ENCODE measurements at places on chromosomes 6 and 20.

- DNase-seq = no peak
These were observed 3.2 kb downstream of the TNFRSF6B start for GRCh38 chr20:63699466-63700198.

- no peak for DNase-seq
These were observed 328.2 kb upstream of the JAG1 start for GRCh38 chr20:11001764-11002540.

DNA sequence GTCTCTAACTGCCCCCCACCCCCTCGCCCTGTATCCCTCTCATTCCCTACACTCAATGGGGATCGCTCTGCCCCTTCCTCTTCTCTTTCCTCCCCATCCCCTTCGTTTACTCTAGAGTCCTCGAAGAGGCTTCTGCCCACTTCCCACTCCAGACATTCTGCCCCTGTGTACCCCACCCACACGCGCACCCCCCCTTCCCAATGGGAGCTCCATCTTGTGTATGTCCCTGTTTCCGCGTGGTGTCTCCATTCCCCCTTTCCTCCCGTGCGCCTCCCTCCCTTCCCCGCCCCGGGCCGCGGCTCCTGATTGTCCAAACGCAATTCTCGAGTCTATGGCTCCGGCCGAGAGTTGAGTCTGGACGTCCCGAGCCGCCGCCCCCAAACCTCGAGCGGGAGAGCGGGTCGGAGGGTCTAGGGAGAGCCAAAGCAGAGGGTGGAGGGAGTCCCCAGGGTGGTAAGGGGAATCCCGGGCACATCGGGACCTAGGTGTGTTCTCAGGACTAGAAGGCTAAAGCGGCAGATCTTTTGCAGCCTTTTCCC is 679 bp upstream of the RING1 start:
- DNase-seq = no peak

DNA sequence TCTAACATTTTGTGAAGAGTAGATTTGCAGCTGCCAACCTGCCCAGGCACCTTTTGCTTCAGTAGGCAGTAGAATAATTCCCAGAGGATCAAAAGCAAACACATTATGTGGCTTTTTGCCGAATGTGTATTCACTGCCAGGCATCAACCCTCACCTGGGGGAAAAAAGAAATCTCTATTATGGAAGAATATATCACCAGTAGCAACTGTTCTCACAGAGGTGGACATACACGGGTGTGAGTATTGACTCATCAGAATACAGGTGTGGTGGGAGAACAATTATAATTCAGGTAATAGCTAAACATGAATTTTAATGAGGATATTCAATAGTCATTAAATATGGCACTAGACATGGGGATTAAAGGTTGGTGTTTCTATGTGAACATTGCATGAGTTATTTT is 910.7 kb downstream of the TFAP2A start:
- DNase-seq = no peak

- DNase-seq = no peak
These were observed 80.2 kb downstream of the LRFN2 start for GRCh38 chr6:40506954-40507353.

- DNase-seq = no peak
These were observed 567.8 kb downstream of the GRIK2 start for GRCh38 chr6:101961357-101961756.

DNA sequence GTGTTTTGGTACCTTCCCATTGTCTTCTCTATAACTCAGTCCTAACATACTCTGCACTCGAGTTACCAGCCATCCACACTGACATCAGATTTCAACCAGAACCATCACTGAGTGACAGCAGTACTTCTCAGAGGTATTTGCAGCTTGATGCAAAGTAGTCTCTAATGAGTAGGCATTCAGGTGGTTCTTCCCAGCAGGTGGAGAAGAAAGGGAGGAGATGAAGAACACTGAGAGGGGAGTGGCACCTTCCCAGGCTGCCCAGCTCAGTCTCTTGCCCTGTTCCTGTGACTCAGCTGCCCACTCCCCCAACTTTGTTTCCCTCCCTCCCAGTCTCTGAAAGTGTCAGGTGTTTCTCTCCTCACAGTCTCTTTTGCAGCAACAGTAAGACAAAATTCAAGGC is 38.7 kb upstream of the SMIM28 start:
- no peak for DNase-seq

DNA sequence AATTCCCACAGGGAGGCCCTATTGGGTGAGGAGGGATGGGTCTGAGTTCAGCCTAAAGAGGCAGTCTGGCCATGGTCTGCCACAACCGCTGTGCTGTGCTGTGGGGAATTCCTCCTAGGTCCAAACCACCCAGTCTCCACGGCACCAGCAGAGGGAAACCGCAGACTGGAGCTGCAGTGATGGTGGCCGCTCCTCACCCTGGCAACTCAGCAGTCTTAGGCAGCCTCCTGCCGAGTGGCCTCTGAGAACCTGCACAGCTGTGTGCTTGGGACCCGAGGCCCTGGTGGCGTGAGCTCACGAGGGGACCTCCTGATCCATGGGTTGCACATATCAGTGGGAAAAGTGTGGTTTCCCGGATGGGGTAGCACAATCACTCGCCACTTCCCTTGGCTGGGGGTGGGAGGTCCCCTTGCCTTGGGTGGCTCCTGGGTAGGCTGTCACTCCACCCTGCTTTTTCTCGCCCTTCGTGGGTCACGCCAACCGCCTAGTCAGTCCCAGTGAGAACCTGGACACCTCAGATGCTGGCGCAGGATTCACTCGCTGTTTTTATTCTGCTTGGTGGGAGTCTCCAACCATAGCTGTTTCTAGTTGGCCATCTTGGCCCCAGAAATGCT is 242.2 kb downstream of the CDH26 start:
- no peak for DNase-seq

DNA sequence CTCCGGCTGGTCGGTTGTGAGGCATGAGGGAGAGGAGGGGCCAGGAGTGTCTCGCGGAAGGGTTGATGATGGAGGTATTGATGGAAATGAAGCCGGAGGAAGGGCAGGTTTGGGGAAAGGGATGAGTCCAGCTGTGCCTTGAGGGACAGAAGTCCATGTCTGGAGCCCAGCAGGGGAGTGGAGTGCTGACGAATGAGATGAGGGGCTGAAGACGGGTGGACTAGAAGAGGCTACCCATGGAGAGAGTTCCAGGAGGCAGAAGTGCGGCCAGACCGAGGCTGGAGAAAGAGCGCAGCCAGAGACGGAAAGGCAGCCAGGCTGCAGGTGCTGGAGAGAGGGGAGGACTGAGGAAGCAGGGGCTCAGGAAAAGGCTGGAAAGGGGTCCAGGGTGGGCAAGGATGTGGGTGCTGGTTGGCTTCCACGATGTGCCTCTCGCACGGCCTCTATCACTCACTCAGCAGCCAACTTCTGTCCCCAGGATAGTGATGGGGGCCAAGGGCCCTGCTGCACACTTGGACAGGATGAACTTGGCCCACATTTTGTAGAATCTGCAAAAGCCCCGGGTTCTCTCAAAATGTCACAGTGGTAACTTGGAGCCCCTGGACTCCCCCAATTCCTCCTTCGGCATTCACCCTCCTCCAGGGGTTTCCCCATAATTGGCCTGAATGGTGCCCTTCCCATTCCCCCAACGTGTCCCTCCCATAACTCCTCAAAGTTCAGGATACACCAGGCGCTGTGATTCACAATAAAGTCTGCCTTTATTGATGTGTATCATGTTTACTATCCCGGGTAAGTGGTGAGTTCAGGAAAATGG is 627 bp upstream of the EIF6 start:
- no peak for DNase-seq

- DNase-seq = no peak
These were observed 10.1 kb downstream of the NAA20 start for GRCh38 chr20:20027284-20027683.

GRCh38 chr6:163780994-163781393 is 366.5 kb downstream of the QKI start:
- DNase-seq = no peak

GRCh38 chr6:8814440-8815000 is 379.2 kb upstream of the SLC35B3 start:
- DNase-seq = no peak

DNA sequence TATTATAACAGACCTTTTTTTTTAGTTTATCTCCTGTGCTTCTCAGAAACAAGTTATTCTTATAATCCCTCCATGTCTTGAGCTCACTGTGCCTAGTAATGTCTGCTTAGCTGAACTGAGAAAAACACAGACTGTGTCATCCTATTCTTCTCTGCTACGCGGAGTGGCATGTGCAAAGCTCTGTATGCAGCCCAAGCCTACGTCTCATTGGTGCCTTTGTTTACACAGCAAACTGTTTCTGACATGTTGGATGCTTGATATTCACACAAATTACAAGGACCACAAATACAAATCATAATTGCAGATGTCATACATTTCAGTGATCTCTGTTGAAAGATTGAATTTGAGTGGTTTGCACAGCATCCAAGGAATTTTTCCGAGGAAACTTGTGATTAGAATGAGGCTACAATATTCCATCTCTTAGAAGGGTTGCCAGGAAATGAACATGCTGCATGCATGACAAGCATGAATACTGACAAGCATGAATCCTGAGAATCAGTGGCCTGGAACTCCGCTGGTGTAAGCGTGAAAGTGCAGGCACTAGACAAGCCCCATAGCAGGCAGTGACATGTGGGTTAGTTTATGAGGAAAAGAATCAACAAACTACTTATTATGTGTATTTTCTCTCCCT is 128.4 kb upstream of the SGK1 start:
- no peak for DNase-seq

DNA sequence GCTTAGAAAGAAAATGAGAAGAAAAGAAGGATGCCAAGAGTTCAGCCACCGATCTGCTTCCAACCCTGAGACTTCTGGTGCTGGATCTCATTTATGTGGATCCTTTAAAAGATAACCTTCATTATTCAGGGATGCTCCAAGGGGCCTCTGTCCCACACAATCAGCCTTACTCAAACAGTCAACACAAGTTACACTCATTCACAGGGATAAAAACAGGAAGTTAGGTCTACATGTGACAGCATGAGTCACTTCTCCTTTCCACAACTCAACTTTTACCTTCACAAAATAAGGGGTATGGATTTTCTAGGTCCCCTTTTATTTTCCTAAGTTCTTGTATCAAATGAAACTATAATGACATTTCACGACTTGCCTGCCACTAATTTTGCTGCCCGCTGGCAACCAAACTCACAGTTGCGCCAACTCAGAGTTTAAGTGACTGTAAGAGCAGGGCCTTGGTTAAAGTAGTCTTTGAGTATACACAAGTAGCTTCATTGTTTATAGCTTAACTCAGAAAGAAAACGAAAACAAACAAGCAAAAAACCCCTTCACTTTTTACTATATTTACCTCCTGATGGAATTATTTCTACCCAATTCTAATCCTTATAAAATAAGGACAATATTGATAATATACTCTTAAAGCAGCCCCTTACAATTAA is 278.8 kb upstream of the RUNX2 start:
- DNase-seq = no peak

DNA sequence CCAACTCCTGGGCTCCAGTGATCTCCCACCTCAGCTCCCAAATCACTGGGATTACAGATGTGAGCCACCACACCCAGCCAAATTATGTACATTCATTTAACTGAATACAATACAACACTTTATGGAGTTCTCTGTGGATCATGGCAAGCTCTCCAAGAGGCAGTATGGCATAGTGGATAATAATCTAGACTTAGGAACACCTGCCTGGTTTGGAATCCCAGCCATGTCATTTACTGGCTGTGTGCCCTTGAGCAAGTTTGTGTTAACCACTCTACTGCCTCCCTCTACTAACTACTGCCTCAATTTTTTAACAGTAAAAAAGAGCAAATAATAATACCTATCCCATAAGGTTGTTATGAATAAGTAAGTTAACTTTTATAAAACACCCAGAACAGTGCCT is 1.9 kb upstream of the ETV7 start:
- no peak for DNase-seq

DNA sequence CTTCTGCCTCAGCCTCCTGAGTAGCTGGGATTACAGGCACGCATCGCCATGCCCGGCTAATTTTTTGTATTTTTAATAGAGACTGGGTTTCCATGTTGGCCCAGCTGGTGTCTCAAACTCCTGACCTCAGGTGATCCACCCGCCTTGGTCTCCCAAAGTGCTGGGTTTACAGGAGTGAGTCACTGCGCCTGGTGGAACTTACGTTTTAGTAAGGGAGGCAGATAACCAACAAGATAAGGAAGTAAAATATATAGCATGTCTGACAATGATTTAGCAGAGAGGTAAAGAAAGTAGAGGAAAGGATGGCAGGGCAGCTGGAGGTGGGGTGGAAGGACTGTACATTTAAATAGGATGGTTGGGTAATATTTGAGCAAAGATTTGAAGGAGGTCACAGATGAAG is 12.8 kb upstream of the MYMX start:
- DNase-seq = no peak

- DNase-seq = no peak
These were observed 66.9 kb downstream of the STX11 start for GRCh38 chr6:144217264-144217663.

Data from effector memory CD4-positive, alpha-beta T cell (primary cell).